ENCODE measurements at places on chromosomes 5 and 9.
A peak's percentile ranks its signal among the peaks of the same experiment; 100 is the strongest.

GRCh38 chr9:86303316-86303975, 21.1 kb upstream of the ISCA1 start:
- DNase-seq: no peak

DNA sequence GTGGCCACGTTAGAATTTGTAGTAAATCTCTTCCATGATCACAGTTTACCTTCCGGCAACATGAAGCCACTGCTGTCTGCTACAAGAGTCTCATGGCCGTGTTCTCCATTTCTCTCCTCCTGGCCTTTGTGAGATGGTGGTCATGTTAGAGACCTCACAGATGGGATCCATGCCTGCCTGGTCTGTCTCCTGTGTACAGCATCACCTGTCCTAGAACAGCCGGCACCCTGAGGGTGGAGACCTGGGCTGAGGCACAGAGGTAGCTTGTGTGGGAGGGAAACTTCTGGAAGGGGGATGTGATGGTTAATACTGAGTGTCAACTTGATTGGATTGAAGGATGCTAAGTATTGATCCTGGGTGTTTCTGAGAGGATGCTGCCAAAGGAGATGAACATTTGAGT, 3.1 kb upstream of the FCN2 start:
- no peak for DNase-seq

- no peak for DNase-seq
These were observed 16.3 kb downstream of the TNFSF8 start for GRCh38 chr9:114914139-114914538.

GRCh38 chr5:91848453-91848852, 465.3 kb upstream of the ARRDC3 start:
- DNase-seq: no peak

- DNase-seq: no peak
These were observed 862.1 kb downstream of the PTPRD start for GRCh38 chr9:9750719-9751118.

DNA sequence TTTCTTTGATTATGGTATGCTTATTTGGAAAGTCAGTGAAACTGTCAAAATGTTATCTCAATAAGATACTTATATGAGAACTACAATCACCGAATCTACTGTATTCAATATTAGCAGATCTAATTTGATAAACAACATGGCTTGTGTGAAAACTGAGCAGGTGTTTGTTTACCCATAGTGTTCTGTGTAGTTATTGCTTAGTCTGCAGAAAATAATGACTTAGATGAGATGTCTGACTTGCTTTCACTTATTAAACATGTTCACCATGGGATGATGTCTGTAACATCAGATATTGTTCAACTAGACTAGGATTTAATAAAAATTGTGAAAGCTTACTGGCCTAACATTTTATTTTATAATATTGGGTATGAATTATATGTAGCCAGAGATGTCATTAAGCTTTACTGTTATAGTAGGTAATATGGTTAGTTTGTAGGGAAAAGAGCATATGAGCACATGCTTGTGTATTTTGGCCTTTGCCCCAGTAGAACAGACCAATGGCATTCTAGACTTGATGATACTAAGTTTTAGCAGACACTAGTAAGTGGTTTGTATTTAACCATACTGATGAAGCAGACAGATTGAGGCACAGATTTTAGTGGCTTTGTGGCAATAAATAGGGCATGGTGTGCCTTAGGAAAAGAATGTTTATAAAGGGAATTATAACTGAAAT, 16.4 kb downstream of the SUB1 start:
- no peak for DNase-seq

DNA sequence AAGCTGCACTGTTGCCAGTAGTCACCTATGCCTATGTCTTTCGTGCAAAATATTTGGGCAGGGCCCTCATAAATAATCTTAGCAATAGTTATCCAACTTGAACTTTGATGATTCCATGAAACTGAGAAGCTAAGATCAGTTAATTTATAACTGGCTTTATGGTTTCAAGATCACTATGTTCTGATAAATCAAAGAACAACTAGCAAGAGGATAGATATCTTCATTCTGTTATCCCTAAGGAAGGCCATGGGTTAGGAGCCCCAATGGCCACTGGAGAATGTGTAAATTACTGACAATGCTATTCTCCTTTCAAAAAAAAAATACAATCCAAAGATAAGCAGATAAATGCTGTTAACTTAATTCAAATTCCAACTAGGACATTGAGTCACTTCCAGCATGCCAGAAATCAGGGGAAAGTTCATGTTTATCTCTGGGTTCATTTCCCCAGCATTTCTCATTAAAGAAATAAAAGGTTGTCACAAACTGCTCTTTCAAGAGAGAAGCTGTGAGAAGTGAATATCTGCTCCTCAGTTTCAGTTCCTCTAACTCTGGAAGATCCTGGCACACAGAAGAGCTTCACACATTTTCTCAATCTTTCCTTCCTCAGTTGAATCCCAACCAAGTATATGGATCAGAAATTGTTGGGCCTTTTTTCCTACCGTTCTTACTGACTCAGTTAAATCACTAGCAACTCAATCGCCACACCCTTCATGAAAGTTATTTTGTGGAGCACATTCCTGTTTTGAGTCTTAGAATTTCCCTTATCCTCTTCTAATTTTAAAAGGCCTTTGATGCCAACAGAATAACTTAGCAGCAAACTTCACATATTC, 59.6 kb upstream of the SLC1A1 start:
- no peak for DNase-seq

GRCh38 chr9:130128251-130128650, 44.0 kb upstream of the NCS1 start:
- DNase-seq: no peak

GRCh38 chr9:8622222-8622802, 822.7 kb upstream of the DMAC1 start:
- no peak for DNase-seq

GRCh38 chr5:103927739-103928138, 365.1 kb upstream of the NUDT12 start:
- DNase-seq: no peak

DNA sequence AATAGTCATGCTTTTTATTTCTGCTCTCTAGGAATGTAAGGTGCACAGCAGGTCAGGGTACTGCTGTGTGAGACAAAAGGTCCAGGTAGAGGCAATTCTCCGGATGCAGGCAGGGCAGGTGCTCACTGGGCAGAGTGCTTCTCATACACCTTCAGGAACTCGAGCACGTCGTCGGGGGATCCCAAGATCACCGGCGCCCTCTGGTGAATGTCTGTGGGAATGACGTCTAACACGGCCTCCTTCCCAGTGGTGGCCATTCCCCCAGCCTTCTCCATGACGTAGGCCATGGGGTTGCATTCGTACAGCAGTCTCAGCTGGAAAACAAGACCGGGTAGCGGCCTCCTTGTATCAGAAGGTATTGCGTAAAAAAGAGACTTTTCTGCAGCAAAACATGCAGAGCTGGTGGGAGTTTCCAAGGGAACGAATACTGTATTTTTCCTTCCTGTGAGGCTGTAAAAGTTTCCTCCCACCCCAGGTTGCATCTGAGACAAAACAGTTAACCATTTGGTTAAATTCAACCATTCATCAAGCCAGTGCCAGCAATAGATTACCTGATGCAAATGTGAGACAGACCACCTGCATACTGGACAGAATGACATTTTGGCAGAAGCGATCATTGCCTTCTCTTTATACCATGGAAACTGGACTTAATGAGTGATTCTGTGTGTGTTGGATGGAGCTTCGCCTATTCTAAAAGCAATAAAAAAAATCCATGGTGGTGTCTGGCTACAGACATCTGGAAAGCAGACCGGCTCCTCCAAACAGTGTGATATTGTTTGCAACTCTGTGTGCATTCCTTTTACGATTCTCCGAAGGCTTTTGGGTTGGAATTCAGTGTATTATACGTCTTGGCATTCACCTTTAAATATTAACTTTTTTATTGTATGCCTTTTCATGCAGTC, 9.9 kb upstream of the FBP2 start:
- peak; percentile 58 for DNase-seq

- no peak for DNase-seq
These were observed 36.3 kb downstream of the FAM163B start for GRCh38 chr9:133572821-133573361.
